ENCODE measurements at places on chromosomes 1 and 21.

DNA sequence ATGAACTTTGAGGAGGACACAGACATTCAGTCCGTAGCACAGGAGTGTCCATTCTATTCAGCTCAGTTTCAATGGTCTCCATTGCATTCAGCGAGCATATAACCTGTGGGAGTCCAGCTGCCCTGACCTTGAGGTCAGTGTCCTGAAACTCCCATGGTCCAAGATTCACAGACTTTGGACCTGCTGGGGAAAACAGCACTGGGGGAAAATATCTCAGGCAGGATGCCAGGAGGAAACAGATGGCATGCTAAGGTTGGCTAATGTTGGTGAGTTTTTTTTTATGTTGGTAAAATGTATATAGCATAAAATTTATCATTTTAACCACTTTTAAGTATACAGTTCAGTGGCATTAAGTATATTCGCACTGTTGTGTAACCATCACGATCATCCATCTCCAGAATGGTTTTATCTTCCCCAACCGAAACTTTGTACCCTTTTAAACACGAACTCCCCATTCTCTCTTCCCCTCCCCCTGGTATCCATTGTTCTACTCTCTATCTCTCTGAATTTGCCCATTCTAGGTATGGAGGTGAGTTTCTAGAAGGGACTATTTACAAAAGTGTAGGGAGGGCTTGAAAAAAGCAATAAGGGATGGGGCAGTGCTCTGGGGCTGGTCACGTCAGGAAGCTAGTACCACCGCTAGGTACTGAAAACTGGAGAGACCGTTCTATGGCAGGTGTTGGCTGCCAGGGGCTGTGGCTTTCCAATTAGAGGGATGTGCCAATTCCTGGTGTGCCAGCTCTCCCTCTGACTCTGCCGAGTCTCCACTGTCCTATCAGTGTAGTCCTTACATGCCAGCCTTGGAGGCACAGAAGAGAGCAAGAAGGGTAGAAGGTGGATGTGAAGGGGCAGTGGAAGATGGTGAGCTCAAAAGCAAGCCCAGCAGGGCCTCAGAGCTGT, 85.3 kb downstream of the FOXD2 start:
- DNase-seq = no peak

GRCh38 chr1:239810061-239810481, 281.6 kb upstream of the FMN2 start:
- DNase-seq = no peak

DNA sequence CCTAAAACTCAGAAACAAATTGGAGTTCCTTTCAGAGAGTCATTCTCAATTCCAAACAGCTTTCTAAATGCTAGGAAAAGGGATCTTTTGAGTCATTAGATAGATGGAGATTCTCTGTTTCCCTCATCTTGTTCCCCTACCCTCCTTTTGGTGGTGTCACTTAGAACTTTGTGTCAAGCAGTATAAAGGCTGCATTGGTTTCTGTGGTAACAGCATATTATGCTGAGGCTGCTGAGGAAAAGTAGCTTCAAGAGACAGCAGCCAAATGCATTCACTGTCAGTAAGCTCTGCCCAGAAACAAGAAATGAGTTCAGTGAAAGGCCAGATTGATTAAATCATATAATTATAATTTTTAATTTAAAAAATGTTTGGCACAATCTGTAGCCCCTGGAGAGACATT, 144.1 kb downstream of the LRRC40 start:
- DNase-seq = no peak

DNA sequence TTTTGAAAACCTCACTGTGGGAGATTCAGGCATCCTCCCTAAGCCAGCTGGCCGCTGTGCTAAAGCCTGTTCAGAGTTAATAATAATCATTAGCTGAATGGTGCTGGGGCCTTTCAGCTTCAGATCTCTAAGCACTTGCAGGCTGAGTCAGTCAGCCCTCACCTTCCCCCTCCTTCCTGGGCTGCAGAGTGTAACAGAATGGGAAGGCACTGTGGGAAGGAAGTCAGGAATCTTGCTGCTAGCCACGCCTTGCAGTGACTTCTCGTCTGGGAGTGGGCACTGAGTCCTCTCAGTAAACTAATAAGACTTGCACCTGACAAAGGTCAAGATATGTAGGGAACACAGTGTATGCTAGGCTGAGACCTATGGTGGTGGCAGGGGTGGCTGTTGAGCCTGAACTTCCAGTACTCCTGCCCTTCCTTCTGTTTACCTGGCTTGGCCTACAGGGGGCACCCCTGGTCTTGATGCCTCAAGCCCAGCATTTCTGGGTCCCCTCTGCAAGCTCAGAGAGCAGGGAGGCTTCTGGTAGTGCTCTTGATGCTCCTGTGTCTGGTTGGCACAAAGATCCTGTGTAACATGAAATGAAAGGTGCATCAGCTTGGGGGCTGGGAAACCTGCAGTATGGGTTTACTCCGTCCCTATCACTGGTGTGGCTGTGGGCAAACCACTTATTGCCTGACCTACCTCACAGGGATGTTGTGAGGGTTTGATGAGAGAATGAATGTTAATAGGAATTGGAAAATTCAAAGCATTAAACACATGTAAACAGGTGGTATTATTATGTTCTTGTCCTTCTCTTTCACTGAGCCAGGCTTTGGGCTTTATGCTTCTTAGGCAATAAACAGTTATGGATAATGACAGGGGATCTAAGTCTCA, 6.0 kb downstream of the CYB561D1 start:
- DNase-seq = no peak

DNA sequence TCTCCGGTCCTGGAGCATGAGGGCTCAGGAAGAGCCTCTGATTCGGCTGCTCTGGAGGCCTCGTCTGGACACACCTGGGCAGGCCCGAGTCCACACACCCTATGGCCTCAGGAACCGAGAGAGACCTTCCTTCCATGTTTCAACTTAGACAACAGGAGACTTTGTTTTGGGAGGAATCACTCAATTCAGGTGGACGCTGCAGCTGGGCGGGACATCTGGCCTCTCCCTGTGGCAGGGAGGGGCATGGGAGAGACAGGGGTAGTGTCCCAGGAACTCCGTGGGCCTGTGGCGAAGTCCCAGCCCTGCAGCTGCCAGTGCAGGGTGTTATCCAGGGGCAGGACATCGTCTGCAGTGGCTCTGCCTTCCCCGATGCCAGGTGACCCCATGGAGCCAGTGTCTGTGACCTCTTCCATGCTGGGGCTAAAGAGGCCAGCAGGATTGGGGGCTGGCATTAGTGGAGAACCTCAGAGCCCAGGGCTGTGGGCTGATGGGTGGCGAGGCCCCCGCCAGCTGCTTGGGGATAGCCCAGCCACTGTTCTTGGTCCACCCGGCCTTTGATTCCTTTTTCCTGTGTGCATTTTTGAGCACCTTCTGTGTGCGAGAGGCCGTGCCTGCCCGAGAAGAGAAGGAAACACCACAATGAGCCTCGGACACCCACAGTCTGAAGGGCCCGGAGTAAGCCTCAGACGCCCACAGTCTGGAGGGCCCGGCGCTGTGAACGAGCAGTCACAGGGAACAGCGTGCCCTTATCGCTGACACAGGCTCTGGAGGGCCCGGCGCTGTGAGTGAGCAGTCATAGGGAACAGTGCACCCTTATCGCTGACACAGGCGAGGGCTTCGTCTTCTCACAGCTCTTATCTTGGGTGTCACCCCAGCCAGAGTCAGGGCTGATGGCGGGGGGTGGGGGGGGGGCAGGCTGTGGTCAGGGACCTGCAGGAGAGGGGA, 6.2 kb downstream of the COL18A1 start:
- no peak for DNase-seq

GRCh38 chr1:47796626-47797025, 200.6 kb downstream of the TRABD2B start:
- no peak for DNase-seq

DNA sequence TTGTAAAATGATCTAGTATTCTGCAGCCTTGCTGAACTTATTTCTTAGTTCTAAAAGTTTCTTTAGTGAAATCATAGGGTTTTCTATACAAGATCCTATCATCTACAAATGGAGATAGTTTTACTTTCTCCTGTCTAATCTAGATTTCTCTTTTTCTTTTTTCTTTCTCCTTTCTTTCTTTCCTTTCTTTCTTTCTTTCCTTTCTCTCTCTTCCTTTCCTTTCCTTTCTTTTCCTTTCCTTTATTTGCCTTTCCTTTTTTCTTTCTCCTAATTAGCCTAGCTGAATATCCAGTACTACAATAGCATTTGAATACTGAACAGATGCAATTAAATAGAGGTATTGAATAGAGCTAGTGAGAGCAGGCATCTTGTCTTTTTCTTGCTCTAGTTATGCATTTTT, 186.6 kb upstream of the SPAG17 start:
- DNase-seq = no peak

DNA sequence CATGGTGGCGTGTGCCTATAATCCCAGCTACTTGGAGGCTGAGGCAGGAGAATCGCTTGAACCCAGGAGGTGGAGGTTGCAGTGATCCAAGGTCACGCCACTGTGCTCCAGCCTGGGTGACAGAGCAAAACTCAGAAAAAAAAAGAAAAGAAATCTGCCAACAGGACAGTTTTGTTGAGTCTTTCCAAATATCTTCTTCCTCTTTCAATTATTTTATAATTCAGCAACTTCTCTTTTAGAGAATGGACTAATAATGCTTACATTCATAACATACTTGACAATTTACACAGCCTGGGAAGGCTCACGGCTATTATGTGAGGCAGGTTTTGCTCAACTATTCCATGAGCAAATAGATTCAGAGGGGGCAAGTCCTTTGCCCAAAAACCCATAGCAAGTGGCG, 18.1 kb downstream of the CNR2 start:
- DNase-seq = no peak

GRCh38 chr1:8664887-8665286, 152.6 kb downstream of the RERE start:
- no peak for DNase-seq

DNA sequence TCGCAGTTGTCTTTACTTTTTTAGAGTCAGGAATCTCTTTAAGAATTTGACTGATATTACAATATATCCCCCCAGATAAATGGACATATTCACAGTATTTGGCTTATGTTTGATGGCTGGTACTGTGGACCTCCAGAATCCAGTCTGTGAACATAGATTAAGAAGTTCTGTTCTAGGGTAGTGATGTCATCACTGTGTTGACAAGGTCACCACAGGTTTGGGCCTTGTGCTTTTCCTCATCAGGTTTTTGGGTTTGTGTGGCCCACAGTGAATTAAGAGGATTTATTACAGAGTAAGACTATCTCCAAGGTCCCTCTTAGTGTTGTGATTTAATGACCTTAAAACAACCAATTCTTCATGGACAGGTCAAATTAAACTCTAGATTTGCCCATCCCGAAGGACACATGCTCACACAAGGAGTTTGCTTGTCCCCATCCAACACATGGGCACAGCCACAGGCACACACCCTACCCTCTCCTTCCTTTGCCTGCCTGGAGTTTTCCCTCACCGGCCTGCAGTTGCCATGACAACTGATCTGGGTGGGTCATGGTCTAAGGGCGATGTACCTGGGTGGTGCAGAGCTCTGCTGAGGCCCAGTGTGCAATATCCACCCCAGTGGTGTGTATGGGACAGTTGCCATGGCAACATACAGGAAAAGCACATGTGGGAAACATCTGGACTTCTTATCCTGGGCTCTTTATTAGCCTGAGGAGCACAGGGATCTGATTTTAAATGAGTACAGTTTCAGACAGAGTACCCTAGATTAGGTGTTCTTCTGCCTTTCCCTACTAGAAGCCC, 98.6 kb downstream of the NAV1 start:
- DNase-seq = no peak

GRCh38 chr1:7346070-7346596, 425.0 kb upstream of the VAMP3 start:
- DNase-seq = no peak

GRCh38 chr1:50542362-50542761, 119.1 kb upstream of the DMRTA2 start:
- DNase-seq = no peak

DNA sequence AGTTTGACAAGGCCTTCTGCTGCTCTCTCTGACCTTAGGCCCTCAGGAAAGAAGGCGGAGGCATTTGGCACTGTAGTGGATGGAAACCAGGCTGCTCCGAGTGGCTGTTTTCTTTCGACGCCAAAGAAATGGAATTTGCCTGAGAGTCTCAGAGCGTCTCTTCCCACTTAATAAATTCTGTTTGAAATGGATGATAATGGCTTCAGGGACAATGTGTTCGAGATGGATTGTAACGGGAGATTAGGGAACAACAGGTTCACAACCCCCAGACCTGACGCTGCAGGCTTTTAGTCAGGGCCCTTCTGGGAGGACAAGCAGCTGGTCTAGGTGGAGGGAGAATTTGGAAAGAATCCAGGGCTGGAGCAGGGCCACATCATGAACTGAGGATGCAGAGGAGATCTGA, 58.6 kb downstream of the TLR5 start:
- DNase-seq = no peak

DNA sequence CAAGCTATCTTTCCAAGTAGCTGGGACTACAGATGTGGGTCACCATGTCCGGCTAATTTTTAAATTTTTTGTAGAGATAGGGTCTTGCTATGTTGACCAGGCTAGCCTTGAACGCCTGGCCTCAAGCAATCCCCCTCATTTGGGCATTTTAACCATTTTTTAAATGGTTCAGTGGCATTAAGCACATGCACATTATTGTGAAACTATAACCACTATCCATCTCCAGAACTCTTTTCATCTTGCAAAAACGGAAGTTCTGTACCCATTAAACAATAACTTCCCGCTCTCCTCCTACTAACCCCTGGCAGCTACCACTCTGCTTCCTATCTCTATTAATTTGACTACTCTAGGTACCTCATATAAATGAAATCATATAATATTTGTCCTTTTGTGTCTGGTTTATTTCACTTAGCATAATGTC, 4.8 kb upstream of the IL6R start:
- no peak for DNase-seq

DNA sequence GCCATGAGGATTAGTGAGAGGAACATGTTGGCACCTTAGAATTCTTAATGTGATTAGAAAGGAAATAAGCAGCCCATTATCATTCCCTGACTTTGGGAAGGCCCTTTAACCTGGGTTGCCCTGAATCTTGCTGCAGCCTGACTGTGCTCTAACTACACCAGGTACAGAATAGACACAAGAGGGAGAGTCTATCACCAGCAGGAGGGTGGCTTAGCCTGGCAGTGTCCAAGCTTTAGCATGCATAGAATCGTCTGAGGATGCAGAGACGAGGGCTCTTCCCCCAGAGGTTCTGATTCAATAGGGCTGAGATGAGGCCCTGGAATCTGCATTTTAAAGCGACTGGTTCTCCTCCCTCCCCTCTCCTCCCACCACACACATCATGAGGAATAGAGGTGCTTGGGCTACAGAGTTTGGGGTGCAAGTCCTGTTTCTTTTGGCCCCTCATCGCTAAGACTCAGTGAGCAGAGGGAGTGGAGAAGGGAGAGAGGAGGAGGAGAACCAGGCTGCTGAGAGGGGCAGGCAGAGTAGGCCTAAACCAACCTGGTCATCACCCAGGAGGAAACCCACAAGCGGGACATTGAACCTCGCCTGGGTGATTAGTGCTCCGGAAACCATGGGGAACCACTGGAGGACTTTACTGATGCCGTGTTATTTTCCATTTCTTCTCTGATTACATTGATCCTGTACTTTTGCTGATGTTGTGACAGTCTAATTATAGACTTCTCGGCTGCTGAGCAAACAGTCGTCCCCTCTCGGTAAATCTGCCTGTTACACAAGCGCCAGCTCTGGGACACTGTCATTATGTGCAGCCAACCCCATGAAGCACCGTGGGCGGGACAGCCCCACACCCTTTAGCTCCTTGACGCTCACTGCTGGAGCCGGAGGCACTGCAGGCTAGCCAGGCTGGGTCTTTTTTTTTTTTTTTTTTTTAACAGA, 6.3 kb upstream of the TENT5C start:
- DNase-seq = no peak

GRCh38 chr1:200917291-200917817, 22.7 kb downstream of the INAVA start:
- no peak for DNase-seq

- DNase-seq = no peak
Observed at GRCh38 chr1:7519181-7519860, 251.8 kb upstream of the VAMP3 start.
